ENCODE measurements at places on chromosomes 1 and 21.

DNA sequence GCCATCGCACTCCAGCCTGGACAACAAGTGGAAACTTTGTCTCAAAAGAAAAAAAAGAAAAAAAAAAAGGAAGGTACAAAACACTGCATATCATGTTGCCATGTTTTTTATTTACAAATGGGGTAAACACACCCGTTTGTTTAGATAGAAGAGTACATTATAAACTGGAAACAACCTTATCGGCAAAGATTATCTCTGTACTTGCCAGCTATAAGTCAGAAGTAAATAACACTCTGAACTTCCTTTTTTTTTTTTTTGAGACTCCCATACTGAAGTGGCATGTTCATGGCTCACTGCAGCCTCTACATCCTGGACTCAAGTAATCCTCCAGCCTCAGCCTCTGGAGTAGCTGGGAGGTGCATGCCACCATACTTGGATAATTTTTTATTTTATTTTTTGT is 21.9 kb downstream of the USP48 start:
- DNase-seq = no peak

- DNase-seq = no peak
Measured at GRCh38 chr21:41768437-41769042, 1.7 kb upstream of the RIPK4 start.

GRCh38 chr1:86064899-86065298 is 91.7 kb downstream of the COL24A1 start:
- no peak for DNase-seq

DNA sequence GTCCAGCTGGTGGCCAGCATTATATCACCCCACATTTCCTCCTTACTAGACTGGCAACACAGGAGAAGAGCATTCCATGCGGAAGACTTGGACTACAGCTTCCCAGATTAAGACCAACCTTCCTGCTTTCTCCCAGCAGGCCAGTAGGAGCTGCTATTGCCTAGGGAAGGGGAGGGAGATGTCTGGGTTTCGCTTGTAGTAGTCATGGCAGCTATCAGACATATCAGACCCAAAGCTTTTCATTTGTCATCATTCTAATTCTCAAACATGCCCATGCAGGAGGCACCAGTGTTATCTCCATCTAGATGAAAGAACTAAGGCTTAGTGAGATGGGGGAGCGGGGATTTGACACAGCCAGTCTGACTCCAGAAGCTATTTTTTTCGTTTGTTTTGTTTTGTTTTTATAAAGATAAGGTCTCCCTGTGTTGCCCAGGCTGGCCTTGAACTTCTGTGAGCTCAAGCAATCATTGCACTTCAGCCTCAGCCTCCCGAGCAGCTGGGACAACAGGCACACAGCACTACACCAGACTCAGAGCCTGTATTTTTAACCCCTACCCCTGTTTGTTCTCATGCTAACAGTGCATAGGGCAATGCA is 4.5 kb downstream of the PLA2G2A start:
- no peak for DNase-seq

- no peak for DNase-seq
Measured at GRCh38 chr1:219906924-219907771, 21.2 kb downstream of the SLC30A10 start.

- no peak for DNase-seq
Measured at GRCh38 chr1:184966989-184967388, 7.3 kb downstream of the NIBAN1 start.

GRCh38 chr1:218728898-218729565 is 383.9 kb downstream of the TGFB2 start:
- DNase-seq = no peak

GRCh38 chr1:19648239-19648638 is 4.1 kb downstream of the NBL1 start:
- no peak for DNase-seq

GRCh38 chr1:2087766-2088165 is 37.6 kb downstream of the PRKCZ start:
- peak; percentile 68 for DNase-seq

GRCh38 chr1:198212675-198213074 is 55.9 kb downstream of the NEK7 start:
- DNase-seq = no peak

GRCh38 chr1:67572594-67573221 is 112.3 kb upstream of the GADD45A start:
- DNase-seq = no peak

DNA sequence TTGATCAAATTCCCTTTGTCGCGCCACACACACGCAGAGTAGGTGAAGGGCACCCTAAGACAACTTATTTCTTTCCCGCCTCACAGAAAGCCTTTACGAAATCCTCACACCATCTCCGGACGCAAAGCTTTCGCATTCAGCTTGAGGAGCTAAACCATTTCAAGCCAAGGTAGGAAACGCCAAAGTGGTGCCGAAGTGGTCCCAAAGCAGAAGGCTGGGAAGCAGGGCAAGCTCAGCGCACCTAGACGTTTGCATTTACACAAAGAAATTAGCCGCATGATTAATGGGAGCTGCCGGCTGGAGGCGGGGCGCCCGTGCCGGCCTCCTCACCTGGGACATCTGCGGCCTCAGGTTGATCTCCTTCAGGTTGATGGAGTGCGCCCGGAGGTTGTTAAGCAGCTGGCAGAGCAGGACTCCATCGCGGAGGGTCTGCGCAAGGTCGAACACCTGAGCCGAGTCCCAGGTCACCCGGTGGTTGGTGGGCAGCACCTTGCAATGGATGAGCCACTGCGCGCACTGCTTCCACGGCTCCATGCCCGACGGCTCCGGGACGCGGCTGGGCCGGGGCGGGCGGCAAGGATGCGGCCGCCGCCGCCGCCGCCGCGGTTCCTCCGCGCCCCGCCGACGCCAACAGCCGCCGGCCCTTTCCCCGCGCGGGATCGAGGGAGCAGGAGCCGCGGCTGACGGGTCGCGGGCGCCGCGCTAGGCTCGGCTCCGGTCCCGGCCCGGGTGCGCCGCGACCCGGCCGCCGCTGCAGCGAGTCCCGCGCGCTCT is 457 bp downstream of the VAV3 start:
- peak; percentile 7 for DNase-seq

GRCh38 chr1:114341856-114342255 is 169.1 kb downstream of the TRIM33 start:
- DNase-seq = no peak

- no peak for DNase-seq
Measured at GRCh38 chr1:23555270-23555985, 3.9 kb downstream of the ID3 start.

- DNase-seq = peak; percentile 11
Measured at GRCh38 chr1:114330451-114330983, 176.8 kb upstream of the SYT6 start.

DNA sequence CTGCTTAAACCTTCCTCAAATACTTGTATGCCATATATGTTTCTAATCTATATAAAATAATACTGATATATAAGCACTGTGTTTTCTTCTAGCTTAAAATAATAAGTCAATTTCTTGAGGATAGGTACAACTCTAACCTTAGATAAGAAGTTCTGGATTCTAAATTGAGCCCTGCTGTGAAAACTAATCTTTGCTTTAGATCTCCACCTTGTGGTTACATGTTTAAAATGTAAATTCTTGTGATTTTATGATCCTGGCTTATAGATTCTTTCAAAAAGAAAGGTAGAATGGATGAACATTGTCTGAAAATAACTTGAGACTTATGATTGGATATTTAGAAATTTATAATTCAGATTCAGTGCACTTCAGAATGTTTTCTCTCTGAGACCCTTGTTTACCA is 38.9 kb upstream of the HMCN1 start:
- DNase-seq = no peak

GRCh38 chr1:1753607-1754005 is 24.7 kb downstream of the NADK start:
- no peak for DNase-seq

DNA sequence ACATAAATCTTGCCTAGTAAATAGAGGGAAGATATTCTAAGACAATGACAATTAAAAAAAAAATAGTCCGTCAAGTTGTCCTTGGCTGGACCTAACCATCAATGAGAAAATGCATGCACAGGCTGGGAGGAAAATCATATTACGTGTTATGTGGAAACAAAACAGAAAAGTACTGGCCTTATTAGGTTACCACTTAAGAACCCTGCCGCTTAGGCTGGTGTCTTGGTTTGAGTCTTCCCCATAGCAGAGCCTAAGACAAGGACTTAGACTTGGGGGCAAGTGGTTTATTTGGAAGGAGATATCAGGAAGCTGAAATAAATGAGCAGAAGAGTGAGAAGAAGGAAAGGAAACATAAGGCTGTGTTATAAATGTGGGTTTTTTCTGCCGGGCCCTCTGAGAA is 186.4 kb downstream of the MRPL39 start:
- no peak for DNase-seq

DNA sequence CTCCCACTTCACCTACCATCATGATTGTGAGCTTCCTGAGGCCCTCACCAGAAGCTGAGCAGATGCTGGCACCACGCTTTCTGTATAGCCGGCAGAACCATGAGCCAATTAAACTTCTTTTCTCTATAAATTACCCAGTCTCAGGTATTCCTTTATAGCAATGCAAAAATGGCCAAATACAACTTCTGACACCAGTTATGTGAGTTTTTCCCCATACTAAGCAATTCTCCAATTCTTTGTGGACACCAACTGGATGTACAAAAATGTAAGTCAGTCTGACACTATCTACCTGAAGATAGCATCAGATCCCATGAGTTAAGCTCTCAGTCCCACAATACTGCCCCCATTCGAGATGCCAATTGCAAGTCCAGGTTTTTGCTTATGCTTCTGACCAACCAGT is 65.4 kb upstream of the PPIH start:
- no peak for DNase-seq

GRCh38 chr1:32903991-32904785 is 3.0 kb upstream of the TMEM54 start:
- no peak for DNase-seq

GRCh38 chr1:218625393-218625792 is 280.3 kb downstream of the TGFB2 start:
- DNase-seq = no peak

DNA sequence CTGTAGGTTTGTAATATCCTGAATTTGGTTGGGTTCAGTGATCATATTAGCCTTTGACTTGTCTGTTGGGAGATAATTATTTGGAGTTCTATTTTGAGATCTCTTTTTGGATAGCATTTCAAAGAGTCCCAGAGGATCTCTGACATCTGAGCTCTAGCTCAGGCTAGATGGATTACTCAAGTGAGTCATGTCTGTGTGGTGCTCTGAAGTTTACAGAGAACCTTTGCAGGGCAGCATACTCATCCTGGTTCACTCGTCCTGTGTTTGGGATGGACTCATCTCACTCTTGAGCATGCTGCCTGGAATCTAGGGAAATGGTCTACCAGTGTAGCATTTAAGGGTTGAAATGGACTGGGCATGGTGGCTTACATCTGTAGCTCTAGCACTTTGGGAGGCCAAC is 29.4 kb upstream of the BMP8A start:
- DNase-seq = no peak

DNA sequence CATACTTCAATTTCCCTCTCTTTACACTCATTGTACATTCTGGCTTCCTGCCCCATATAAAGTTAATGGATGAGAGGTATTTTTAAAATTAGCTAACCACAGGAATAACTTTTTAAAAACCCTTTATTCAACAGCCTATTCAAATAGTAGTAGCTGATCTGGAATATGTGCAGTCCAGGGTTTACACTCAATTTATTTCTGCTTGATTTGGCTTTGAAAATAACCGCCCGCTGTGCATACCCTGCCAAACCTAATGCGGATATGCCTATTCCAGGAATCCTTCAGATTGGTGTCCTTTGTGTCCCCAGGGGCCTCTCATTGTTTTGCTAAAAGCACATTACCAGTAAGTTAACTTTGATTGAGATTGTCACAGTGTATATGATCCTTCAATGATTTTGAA is 1686.2 kb downstream of the PLA2G4A start:
- DNase-seq = no peak

GRCh38 chr1:41274752-41275545 is 32.8 kb upstream of the SCMH1 start:
- no peak for DNase-seq
